ENCODE measurements at places on chromosomes 2 and 18. TPM values are rescaled to one million over a fixed set of nuclear protein-coding genes. Genes with fewer than 3 reads are reported as not detected.
A peak's percentile ranks its signal among the peaks of the same experiment; 100 is the strongest.

GRCh38 chr2:55743583-55743982 is 49.9 kb upstream of the PNPT1 start:
- DNase-seq: no peak

GRCh38 chr2:175490360-175490791 is 308.9 kb upstream of the ATP5MC3 start:
- DNase-seq: peak; percentile 23

DNA sequence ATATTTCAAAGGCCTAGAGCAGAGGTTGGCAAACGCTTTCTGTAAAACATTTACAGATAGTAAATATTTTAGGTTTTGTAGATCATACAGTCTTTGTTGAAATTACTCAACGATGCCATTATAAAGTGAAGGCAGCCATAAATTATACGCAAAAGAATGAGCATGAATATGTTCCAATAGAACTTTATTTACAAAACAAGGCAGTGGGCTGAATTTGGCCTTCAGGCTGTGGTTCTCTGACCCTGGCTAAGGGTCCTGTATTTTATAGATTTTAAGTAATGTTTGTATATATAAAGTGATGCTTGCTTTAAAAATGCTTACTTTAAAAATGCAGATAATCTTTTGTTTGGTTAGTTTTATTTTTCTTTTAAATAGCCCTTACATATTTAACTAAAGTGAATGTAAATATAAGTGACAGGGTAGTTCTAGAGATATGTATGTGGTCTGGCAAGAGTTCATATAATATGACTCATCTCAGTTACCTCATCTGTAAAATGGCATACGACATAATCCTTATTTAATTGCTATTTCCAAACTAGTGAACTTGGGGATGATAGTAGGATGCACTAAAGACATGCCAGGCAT is 51.7 kb upstream of the ATP5MC3 start:
- peak; percentile 56 for DNase-seq

Gene FBXO36
- total RNA-seq: 3.2 TPM

DNA sequence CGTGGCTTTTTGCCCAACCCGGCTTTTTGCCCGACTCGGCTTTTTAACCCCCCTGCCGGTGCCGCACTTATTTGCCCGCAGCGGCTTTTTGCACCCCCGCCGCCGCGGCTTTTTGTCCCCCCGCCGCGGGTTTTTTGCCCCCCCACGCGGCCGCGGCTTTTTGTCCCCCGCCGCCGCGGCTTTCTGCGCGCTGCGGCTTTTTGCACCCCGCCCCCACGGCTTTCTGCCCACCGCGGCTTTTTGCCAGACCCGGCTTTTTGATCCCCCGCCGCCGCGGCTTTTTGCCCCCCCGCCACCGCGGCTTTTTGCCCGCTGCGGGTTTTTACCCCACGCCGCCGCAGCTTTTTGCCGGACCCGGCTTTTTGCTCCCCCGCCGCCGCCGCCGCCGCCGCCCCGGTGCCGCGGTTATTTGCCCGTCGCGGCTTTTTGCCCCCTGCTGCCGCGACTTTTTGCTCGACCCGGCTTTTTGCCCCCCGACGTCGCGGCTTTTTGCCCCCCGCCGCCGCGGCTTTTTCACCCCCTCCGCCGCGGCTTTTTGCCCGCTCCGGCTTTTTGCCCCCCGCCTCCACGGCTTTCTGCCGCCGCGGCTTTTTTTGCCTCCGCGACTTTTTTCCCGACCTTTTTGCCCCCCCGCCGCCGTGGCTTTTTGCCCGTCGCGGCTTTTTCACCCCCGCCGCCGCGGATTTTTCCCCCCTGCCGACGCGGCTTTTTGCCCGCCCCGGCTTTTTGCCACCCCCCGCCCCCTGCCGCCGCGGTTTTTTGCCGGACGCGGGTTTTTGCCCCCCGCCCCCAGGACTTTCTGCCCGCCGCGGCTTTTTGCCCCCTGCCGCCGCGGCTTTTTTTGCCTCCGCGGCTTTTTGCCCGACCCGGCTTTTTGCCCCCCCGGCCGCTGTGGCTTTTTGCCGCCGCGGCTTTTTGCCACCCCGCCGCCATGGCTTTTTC is 2786.5 kb downstream of the RPIA start:
- no peak for DNase-seq

DNA sequence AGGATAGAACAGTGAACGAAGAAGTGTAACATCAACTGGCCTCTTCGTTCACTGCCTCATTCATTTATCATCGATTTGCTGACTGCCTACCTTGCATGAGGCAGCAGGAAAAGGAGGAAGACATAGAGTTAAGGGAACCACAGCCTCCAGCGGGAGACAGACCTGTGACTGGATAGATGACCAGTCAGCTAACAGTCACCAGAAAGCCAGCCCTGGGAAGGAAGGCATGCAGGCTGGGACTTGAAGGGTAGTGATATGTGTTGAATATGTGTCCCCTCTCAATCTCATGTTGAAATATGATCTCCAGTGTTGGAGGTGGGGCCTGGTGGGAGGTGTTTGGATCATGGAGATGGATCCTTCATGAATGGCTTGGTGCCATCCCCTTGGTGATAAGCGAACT is 58.3 kb downstream of the CTIF start:
- DNase-seq: no peak

DNA sequence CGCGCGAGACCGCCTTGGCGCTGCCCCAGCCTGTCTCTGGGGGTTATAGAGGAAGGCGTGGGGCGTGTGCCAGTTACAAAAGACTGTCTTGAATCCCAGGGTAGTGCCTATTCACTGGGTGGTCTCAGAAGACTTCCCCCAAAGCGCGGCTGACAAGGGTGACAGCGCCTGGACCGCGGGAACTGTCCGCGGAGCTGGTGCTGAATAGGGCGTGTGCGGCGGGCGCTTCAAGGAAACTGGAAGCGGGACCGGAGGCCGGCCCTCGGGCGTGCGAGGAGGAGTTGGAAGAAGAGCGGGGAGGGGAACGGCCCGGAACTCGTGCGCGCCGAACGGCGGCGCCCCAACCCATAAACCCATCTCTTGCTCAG is 2.3 kb downstream of the EGR4 start:
- peak; percentile 13 for DNase-seq

GRCh38 chr18:35938158-35938557 is 34.3 kb upstream of the RMP24 start:
- DNase-seq: no peak

- DNase-seq: no peak
Measured at GRCh38 chr2:129262934-129263333, 716.5 kb upstream of the RAB6C start.

DNA sequence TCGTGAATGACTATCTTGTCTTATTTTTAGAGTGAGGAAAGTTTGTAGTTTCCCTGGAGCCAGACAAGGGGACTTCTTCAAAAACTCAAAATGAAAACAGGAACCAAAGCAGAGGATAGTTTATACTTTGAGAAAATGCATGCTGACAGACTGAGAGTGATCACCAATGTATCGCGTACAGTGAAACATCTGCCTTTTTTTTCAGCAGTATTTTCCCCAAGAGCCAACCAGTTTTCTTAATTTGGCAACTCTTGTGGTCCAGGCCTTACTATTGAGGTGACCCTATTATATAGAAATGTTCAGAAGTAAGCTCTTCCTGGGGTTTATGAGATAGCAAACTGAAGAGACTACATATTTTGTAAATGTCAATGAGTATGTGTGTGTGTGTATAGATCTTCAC is 153.7 kb upstream of the VRK2 start:
- DNase-seq: no peak

Gene G6PC2
- not detected for total RNA-seq

Gene CNTNAP5
- 1.8 TPM for total RNA-seq

DNA sequence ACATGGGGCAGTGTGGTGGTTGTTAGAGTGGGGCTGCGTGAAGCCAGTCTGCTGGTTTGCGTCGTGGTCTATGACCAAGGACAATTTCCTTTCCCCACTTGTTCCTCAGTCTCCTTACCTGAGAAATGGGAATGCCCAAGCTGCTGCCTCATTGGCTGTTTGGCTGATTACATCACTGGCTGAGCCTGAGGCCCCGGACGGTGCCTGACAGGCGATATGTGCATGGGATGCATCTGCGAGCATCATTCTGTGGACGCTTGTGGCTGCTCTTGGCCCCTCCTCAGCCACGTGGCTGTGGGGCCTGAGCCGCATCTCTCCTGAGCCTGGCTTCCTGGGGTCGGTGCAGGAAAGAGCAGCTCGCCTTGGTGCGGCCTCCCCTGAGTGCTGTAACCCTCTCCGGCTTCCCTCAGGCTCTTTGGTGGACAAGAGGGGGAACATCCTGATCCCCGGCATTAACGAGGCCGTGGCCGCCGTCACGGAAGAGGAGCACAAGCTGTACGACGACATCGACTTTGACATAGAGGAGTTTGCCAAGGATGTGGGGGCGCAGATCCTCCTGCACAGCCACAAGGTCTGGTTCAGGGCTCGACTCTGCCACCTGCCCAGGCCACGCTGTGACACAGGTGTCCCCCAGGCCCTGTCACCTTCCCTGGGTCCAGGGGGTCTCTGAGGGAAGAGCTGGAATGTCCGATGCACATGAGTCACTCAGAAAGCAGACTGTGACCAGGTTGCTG is 17.2 kb downstream of the CNDP2 start:
- no peak for DNase-seq

DNA sequence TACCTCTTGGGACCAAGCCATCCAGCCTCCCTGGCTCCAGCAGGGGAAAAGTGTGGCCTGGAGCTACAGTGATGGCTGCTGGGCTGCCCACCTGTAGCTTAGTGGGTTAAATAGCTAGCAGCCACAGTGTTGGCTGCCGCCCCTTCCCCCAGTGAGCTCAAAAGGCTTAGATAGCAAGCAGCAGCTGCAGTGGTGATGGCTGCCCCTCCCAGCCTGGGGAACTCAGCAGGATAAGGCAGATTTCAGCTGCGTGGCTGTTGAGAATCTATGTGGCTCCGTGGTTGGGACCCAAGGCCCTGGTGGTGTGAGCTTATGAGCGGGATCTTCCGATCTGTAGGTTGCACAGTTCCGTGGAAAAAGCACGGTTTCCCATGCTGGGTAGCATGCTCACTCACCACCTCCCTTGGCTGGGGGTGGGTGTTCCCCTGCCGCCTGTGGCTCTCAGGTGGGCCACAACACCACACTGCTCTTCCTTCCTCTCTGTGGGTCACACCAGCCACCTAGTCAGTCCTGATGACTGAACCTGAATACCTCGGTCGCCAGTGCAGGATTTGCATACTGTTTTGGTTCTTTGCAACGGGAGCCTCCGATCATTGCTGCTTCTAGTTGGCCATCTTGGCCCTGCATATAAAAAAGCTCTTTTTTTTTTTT is 946.5 kb upstream of the FAM98A start:
- no peak for DNase-seq

- no peak for DNase-seq
Measured at GRCh38 chr18:55236150-55236931, 277.1 kb upstream of the CCDC68 start.

Gene SPATA3
- total RNA-seq: not detected

- DNase-seq: no peak
Measured at GRCh38 chr2:227827143-227827542, 13.5 kb downstream of the CCL20 start.

Gene LYPD1
- total RNA-seq: 0.79 TPM

DNA sequence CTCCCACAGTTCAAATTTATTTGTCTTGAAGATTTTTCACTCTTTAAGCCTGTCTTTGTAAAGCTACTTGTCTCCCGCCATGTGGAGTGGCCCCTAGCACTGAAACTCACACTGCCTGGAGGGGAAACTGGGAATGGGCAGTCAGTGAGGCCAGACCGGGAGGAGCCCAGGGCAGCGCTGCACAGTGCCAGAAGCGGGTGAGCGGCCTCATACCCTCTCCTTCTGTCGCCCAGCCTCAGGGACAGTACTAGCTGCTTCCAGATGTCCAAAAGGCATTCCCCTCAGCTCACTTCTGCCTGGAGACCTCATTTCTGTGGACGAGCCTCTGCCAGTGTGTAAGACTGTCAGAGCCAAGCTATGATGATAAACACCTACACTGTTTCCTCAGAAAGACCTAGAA is 79.9 kb downstream of the SEPTIN10 start:
- DNase-seq: no peak

Gene GCG
- total RNA-seq: not detected

DNA sequence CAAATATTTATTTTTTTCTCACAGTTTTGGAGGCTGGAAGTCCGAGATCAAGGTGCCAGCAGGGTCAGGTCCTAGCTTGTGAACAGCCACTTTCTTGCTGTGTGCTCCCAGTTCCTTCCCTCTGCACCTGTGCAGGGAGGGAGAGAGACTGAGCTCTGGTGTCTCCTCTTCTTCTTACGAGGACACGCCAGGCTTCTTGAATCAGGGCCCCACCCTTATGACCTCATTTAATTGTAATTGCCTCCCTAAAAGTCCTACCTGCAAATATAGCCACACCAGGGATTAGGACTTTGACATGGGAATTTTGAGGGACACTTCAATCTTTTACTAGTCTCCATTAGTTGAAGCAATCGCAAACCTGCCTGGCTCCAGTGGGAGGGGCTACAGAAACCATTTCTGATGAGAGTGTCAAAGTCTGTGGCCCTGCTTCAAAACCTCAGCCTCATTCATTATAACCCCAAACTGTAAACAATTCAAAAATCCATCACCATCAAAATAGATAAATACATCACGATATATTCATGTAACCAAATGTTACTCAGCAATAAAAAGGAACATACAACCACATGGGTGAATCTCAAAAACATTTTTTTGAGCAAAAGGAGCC is 18.2 kb upstream of the SEH1L start:
- DNase-seq: no peak

DNA sequence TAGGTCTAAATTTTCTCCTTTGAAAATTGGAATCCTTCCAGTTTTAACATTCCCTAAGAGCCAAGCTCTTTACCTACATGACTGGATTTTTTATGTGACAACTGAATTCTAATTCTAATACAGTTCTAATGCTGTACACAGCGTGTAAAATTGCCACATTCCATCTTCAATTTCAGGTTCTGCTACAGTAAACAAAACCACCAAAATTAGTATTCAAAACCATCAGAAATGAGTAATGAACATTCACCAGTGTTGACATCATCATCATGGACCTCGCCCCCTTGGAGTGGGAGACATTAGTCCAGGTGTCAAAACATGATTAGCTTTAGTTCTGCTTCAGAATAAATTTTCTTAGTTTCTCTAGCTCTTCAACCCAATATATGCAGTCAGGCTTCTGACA is 133.6 kb downstream of the MBD2 start:
- DNase-seq: no peak

Gene TGFA
- total RNA-seq: 4.1 TPM

Gene RTTN
- 60.5 TPM for total RNA-seq

Gene LRP2
- total RNA-seq: 0.26 TPM

- DNase-seq: no peak
Measured at GRCh38 chr18:23301972-23302371, 151.1 kb upstream of the RIOK3 start.

DNA sequence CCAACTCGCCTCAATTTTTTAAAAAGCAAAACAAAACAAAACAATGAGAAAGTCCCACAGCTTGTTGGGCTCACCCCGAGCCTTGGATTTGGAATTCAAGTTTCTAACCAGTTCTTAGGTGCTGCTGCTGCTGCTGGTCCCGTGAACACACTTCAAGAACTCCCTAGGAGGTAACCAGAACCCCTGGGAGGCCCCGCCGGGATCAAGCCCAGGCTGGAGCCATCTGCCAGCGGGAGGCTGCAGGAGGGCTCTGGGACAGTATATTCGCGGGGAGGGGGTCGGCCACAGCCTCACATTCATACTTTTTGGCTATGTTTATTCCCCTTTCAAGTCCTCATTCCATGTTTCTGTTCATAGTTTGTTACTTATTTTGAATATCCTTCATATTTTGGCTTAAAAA is 223.4 kb downstream of the TFCP2L1 start:
- DNase-seq: no peak

All from urinary bladder (tissue), 4 donors.